ENCODE measurements at places on chromosomes 16 and 17. TPM values are rescaled to one million over a fixed set of nuclear protein-coding genes. Genes with fewer than 3 reads are reported as not detected.

DNA sequence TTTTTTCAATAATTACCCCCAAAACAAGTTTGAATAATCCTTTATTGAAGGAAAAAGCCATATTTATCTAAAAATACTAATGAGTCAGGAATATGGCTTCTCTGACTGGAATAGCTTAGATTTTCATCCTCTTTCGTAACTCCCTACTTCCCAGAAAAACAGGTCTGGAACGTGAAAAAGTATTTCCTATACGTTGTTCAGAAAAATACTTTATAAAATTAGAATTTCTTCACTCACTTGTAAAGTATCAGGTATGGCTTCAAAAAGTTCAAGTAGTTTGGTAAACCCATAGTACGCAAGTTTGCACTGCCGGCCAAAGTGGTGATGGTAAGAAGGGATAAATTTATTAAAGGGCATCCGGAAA lies 33.7 kb downstream of the MARF1 start:
- DNase-seq: no peak

Gene METTL9
- 58.6 TPM for total RNA-seq

Gene SLC38A8
- not detected for total RNA-seq

DNA sequence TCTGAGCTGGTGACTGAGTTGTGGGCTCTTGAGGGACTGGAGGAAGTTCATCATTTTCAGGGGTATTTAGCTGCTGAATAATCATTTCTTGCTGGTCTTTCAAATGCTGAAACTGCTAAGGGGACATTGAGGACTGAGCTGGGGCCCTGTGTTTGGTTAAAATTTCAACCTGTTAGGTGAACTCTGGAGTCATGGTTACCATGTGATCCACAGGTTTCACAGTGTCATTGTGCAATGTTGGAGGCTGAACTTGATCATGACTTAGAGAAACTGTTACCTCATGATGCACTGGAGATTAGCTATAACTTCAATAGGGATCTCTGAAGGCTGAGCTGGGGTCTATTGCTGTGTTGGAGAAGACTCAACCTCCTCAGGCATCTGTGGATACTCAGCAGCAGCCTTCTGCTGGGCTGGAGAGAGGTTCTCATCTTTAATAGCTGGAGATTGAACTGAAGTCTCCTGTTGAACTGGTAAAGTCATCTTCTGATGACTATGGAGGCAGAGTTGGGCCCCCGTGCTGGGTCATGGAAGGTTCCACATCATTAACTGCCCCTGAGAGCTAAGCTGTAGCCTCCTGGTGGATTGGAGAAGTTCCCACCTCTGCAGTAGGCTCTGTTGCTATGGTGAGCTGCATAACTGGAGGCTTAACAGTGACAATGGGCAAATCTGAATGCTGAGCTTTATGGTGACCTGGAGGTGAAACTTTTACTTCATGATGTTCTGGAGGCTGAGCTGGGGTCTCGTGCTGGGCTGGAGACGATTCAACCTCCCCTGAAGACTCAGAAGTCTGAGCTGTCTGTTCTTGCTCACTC lies 15.2 kb downstream of the RDM1 start:
- no peak for DNase-seq

Gene CA7
- total RNA-seq: not detected

GRCh38 chr16:80994451-80994850 lies 12.2 kb downstream of the CMC2 start:
- no peak for DNase-seq

Gene SLC52A1
- not detected for total RNA-seq

DNA sequence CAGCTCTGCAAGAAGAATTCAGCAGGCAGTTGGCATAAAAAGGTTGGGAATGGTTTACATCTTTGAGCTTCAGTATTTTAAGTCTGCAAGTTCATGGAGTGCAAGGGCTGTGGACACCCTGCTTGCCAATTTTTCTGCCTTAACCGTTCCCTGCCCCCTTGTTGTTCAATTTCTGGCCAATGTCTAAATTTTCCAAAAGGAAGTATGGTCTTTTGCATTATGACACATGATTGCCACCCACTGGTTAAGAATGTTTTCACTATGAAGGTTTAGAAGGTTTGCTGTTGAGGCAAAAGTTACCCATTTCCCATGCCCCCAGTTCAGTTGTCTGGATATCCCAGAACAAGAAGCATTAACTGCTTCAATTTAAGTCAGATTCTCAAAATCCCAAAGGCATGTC lies 441.9 kb downstream of the CDH13 start:
- no peak for DNase-seq

DNA sequence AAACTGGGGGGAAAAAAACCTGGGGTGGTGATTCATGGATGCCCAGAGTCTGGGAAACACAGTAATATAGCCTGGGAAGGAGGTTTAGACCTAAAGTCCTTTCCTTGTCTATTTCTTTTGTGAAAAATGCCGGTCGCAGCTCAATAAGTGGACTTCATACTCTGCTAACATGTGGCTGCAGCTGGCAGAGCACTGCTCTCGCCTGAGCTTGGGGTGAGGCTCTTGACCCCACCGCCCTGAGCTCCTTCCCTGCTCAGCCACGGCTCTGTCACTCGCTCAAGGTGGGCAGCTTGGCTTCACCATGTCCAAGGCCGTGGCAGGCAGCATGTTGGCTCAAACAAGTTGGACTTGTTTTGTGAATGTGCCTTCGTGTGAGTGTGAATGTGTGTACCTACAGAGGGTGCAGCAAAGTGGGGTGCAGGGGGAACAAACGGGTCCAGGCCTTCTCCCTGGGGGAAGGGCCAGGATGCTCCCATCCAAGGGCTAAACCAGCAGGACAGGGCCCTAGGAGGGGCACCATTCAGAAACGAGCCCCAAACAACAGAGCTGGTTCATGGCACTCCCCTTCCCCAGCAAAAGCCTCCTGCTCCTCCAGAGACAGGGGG lies 4.9 kb downstream of the FA2H start:
- peak; percentile 49 for DNase-seq

DNA sequence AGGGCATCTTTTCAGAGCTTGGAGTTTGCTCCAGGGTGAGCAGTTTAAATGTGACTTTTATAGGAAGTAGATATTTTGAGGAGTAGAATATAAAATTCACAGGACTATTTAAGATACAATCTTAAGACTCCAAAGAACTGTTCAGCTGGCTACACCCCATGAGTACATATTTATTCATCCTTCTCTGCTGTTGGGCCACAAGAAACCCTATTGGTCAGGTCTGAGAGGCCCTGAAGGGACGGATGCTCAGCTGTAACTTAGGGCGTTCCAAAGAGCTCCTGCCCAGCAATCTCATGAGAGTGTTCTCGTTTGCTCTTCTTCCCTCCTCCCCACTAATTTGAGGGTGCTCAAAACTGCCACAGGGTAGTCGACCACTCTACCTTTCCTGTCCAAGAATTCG lies 7.3 kb downstream of the ST6GALNAC2 start:
- no peak for DNase-seq

GRCh38 chr16:49498264-49498663 lies 124.7 kb downstream of the C16orf78 start:
- DNase-seq: no peak

Gene KRT27
- not detected for total RNA-seq

Gene VASN
- 17.9 TPM for total RNA-seq

Gene RAMP2
- 28.9 TPM for total RNA-seq

Gene NXPH3
- total RNA-seq: 3.4 TPM

GRCh38 chr17:49523706-49524472 lies 28.8 kb downstream of the NGFR start:
- DNase-seq: no peak

DNA sequence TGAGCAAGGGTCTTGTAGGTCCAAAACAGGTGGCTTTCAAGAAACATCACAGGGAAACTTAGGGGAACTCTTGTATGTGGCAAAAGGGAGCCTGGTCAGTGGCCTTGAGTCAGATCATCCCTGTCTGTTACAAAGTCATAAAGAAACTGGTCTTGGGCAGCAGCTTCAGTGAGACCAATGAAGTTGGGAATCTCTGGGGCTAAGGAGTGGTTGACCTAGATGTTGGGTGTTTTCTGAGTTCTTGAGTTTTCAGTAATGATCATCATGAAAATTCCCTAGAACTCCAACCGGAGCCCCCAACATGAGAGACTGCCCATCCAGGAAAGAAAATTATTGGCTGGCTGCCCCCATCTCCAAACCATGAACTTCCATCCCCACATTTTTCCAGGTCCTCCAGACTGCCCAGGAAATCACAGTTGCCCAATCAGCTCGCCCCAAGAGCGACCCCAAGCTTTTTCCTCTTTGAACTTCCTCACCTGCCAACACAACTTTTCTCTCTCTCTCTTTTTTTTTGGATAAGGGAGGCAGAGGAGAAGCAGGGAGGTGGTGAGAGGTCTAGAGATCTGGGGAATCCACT lies 3.9 kb downstream of the CCR7 start:
- no peak for DNase-seq

Gene MT1X
- 287 TPM for total RNA-seq
